ENCODE measurements at places on chromosomes 12 and 14.

DNA sequence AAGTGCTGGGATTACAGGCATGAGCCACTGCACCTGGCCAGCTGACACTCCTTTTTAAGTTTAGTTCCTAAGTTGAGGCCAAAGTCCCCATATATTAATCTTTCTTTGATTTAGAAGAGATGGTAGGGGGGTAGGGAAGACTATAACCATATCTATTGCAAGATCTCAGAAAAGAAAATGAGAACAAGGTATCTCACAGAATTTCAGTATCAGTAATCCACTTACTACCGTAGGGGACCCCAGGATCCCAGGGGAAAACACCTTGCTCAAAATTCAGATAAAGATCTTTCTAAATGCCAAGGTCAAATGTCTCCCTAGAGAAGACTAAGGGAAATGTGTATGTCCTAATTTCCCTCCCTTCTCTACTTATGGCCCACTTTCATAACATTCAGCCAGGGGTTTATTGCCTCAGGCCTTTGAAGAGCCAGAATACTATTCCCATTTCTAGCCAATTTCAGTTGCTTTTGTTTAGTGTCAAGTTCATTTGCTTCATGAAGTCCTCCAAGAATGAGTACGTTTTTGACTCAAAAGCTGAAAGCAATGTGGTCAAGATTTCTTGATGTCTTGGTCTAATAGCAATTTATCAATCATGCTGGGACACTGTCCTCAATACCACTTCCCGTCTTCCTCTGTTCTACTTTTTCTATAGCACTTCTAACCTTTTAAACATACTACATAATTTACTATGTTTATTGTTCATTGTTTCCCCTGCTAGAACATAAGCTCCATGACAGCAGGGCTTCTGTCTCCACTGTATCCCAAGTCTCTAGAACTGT is 86.3 kb downstream of the DCAF5 start:
- no peak for DNase-seq

- DNase-seq, result no peak
Observed at GRCh38 chr14:74515891-74516412, 22.4 kb downstream of the ISCA2 start.

DNA sequence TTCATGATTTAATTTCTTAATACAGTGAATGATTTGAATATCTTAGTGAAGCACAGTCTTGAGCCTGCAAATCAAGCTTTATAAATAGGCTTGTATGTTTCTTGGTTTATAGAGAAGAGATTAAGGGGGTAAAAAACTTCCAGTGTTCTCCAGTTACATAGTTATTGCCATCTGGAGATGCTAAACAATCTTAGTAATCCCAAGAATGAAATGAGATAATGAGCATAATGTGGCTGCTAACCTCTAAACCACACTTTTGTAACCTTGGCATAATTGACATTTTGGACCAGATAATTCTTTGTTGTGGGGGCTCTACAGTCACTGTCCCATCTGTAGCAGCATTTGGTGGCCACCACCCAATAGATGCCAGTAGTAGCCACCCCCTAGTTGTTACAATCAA is 316.8 kb downstream of the CCDC91 start:
- DNase-seq, result no peak

- DNase-seq, result no peak
Observed at GRCh38 chr12:112887550-112887949, 19.2 kb upstream of the OAS1 start.

DNA sequence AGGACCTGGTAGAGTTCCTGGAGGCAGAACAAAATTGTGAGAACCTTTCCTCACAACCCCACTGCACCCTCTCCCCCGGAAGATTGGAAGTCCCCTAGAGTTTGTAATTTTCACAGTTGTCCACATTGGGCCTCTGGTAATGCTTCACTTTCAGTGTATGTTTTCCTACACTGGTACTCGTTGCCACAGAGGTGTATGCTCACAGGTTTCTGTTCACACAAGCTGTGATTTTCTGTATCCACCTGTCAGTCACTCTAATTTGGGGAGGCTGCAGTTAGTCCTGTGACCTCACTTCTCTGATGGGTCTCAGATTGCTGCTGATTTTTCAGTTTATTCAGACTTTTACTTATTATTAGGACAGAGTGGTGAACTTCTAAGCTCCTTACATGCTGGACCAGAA is 66.4 kb upstream of the BMP4 start:
- no peak for DNase-seq

GRCh38 chr12:115378291-115378690 is 694.3 kb upstream of the TBX3 start:
- no peak for DNase-seq

- DNase-seq, result no peak
Observed at GRCh38 chr12:98244136-98244535, 271.3 kb upstream of the TMPO start.

- no peak for DNase-seq
Observed at GRCh38 chr12:75909714-75910656, 121.6 kb downstream of the PHLDA1 start.

DNA sequence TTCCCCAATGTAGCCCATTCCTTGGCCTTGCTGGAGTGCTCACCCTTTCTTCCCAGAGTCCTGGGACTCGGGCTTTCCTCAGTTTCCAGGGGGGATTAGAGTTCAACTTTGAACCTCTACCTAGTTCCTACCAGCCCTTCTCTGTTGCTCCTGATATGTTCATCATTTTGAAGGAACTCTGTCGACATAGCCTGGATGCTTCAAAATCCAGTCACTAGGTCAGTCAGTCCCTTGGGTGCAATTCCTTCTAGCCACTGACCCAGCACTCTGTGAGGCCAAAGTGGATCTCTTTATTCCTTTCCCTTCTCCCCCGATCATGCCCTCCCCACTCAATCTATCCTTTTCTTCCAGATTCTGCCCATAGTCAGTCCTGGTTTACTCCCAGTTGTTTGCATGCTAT is 72.3 kb upstream of the TMCC3 start:
- DNase-seq, result no peak

DNA sequence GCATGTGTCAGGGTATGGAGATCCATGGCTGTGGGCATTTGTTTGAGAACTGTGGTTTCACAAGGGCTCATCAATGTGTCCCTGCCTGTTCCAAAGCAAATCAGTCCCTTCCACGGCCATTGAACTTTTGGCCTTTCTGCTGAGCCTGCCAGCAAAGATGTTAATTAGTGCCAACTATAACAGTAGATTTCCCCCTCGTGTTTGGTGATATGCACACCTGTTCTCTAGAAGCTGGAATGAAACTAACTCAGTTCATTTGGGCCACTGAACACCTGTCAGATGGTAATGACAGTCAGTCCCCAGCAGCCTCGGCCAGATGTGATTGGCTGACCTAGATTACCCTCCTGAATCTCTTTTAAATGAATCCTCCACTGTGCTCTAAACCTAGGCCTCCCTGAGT is 43.2 kb downstream of the IRAK3 start:
- no peak for DNase-seq

DNA sequence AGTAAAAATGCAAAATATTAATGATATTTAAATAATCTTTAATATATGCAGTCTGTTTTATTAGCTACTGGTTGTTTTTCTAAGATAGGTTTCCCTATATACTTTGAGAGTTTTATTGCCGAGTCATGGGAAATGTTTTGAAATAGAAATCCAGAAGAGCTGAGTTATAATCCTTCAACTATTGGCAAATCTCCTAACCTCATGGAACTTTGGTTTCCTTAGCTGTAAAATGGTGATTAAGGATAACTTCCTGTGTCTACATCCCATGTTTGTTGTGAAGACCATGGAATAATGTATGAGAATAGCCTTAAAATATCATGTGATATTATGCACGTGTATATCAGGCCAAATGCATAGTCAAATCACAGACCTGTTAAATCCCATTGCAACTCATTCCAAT is 51.0 kb downstream of the UNC79 start:
- no peak for DNase-seq

DNA sequence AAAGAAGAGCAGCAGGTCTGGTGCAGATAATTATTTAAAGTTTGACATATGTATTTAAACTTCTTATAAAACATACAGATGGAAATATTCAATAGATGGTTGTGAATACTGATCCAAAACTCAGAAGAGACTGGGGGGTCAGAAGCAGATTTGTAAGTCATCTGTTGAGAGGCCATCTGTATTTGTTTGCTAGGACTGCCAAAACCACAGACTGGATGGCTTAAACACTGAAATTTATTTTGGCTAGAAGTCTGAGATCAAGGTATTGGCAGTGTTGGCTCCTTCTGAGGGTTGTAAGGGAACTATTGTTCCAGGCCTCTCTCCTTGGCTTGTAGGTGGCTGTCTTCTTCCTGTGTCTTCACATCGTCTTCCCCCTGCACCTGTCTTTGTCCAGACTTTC is 153.9 kb downstream of the LRRK2 start:
- DNase-seq, result no peak

DNA sequence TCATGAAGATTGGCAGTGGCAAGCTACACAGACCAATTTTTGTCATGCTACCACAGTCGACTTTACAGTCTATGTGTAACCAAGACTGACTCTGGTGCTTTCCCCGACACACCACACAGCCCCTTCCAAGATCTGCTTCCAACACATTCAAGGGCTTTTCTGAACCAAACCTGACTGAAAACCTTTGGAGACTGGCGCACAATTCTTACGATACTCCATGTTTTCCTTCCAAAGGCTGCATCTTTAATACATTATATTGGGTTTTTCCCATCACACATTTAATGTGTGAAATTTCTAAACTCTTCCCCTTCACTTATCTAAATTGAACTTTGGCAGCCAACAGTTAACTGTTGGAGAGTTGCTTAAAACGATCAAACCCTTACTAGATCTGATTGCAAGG is 127.7 kb upstream of the SOX5 start:
- DNase-seq, result no peak

- no peak for DNase-seq
Observed at GRCh38 chr12:44217146-44217883, 381.4 kb downstream of the TMEM117 start.

GRCh38 chr12:11702959-11703358 is 53.5 kb downstream of the ETV6 start:
- DNase-seq, result no peak

DNA sequence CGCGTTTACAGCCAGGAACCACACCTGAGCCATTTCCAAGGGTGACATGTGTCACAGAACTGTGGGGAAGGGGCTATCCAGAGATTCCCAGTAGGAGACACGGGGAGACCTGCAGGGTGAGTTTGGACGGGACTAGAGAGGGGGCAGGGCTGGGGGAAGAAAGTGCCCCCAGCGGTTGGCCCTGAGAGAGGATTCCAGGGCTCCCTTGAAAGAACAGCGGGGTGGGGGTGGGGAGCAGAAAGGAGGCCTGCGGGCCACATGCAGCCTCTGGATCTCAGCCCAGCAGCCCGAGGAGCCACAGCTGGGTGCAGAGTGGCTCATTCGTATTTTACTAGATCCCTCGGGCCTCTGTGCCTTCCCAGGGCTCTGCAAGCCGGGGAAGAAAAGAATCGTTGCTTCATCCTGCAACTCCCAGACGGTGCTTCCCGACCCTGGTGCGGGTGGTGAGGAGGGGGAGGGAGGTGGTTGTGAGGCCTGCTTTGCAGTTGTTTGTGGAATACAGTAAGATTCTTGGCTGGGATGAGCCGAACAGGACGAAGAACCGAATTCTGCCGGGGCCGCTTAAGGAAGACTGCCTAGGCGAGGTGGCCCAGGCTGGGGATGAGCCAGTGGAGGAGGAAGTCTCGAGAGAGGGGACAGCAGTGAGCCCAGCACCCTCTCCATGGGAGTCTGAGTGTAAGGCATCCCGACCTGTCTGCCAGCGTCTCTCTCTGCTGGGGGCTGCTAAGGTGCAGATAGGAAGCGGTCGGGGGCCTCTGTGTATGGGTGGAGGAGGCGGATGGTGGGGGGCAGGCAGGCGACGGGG is 36.1 kb upstream of the ANKRD9 start:
- no peak for DNase-seq

DNA sequence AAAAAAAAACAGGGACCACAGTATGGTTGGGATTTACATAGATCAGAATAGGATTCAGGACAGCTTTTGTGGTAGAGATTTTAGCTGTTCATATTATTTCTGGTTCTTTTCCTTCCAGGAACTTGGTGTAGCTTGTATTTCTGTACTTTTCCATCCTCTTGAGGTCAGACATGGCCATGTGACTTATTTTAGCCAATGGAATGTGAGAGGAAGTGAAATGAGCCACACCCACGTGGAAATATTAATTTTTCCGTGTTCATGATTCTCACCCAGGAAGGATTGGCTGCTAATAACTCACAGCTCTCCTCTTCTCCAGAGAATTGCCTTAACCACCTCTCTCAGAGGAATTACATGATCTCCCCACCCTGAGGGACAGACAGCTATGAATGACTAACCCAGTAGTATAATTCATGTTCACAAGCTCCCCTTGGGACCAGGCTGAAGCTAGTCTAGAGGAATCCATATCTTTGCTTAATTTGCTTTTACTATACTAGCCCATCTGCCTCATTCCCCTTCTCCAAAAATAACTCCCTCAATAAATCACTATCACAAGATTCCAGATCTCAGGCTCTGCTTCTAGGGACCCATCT is 340.4 kb downstream of the NUAK1 start:
- DNase-seq, result no peak

- DNase-seq, result no peak
Observed at GRCh38 chr12:118641249-118641648, 264.9 kb downstream of the SUDS3 start.

DNA sequence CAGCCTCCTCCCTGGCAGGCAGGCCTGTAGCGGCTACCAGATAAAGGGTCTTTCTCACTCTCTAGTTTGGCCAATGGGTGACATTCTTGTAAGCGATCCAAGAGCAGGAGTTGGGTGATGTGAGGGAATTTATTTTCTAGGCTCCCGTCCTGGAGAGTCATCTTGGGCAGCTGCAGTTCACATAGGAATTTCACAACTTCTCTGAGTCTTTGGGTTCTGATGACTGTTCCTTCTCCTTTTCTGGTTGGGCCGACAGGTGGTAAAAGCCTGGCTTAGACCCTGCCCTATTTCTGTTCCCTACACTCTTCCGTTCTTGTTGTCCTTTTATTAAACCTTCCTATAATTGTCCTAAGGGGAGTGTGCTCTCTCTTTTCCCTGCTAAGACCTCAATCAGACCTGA is 42.6 kb upstream of the POC1B start:
- no peak for DNase-seq

DNA sequence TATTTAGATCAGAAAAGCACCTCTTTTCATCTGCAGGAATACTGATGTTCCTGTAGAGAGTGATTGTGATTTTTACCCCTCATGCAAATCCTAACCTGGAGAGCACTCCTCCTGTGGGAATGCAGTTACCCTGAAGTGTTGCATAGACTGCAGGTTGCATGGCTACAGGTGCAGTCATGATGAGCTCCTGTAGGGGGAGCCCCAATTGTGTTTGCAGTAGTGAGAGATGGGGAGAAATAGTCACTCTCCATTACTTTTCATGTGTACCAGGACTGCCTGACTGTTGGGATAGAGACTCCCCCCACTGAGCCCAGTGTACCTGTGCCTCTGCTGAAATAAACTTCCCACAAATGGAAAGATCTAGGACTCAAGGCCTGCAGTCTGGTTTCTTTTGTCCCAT is 1086.5 kb downstream of the SLC6A15 start:
- DNase-seq, result peak; percentile 37

- DNase-seq, result no peak
Observed at GRCh38 chr14:53620317-53620716, 336.3 kb downstream of the BMP4 start.

- DNase-seq, result no peak
Observed at GRCh38 chr12:111454311-111454710, 48.6 kb downstream of the SH2B3 start.

- DNase-seq, result peak; percentile 59
Observed at GRCh38 chr12:127677537-127678131, 589.3 kb upstream of the TMEM132C start.

GRCh38 chr12:19614601-19615383 is 175.5 kb downstream of the AEBP2 start:
- DNase-seq, result no peak

- no peak for DNase-seq
Observed at GRCh38 chr12:122205053-122205925, 1.8 kb downstream of the B3GNT4 start.

- no peak for DNase-seq
Observed at GRCh38 chr12:94207849-94208621, 59.7 kb downstream of the PLXNC1 start.
